ENCODE measurements at places on chromosomes 4 and X.

- no peak for DNase-seq
Measured at GRCh38 chr4:111761531-111761930, 383.7 kb upstream of the FAM241A start.

- DNase-seq: no peak
Measured at GRCh38 chr4:85495621-85496020, 20.7 kb downstream of the ARHGAP24 start.

GRCh38 chr4:145011636-145012035, 86.4 kb downstream of the ANAPC10 start:
- DNase-seq: no peak

DNA sequence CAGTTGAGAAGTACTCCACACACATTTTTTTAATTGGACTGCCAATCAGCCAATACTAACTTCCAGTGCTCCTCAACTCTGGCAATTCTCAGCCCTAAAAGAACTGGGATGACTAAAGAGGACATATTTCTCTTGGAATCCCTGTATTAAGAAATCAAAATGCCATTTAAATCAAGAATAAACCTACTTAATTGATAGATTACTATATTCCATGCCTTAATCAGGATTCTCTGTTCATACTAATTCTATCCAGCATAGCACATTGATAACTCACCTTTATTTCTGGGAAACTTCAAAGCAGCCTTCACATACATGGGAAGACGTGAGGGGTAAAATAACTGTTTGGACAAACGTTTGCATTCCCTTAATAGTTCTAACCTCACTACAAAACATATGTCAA, 93.0 kb upstream of the DKK2 start:
- no peak for DNase-seq

DNA sequence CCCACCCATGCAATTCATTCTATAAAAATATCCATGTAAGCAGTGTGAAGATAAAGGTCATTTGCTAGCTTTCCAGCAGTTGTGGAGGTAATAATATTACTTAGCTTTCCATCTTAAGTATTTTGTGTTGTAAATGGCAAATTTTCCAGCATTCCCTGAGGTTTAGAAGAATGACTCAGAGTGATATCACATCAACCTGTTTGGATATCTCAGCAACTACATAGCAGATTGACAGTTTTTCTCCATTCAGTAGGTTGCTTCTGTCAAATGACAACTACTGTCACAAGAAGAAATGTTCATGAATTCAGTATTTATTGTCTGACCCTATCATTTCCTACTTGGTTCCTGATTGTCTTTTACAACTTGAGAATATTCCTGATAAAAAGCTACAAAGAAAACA, 434.9 kb upstream of the GALNTL6 start:
- no peak for DNase-seq
